ENCODE measurements at places on chromosomes 4 and X.

- DNase-seq: no peak
Observed at GRCh38 chrX:147738265-147738664, 173.5 kb upstream of the FMR1 start.

- no peak for DNase-seq
Observed at GRCh38 chrX:19392703-19393102, 49.0 kb downstream of the PDHA1 start.

GRCh38 chrX:19849464-19850080, 37.8 kb downstream of the SH3KBP1 start:
- peak; percentile 36 for DNase-seq

DNA sequence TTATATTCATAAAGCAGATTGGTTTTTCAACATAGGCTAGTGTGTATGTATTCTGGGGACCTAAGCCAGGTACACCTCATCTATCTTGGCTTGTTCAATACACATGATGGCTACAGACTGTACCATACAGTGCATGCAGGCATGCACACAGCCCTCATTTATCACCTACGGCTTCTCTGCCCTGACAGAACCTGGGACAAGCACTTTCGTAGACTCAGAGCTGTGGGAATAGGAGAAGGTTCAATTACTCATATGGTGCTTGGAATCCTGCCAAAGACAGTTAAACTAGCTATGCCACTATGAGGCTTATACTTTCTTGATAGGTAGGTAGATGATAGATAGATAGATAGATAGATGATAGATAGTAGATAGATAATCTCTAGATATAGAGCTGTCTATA, 457.2 kb downstream of the GALNTL6 start:
- DNase-seq: peak; percentile 2

DNA sequence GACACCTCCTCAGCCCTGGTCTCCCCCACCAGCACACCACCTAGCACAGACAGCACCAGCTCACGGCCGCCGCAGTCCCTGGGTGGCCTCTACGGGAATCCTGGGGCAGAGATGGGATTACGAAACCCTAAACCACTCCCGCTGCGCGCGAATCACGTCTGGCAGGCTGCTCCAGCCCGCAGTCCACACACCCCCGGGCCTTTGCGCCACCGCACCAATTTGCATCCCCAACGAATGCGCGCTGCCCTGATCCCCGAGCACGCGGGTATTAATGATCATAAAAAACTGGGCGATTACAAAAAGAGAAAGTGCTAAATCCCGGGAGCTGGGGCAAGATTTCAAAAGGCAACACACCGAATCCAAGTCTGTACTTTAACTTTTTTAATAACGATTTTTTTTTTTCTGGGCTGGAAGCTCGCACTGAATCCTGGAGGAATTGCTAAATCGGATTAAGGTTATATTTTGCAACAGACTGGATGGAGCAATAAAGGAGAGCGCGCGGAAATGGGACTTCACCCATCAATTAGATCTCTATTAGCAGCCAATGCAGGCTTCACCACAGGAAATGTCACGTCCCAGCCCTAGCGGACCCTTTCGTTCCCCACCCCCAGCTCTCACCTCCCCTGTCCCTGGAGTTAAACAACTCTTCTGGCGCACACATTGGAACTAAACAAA, 69.8 kb upstream of the TMEM33 start:
- peak; percentile 78 for DNase-seq

DNA sequence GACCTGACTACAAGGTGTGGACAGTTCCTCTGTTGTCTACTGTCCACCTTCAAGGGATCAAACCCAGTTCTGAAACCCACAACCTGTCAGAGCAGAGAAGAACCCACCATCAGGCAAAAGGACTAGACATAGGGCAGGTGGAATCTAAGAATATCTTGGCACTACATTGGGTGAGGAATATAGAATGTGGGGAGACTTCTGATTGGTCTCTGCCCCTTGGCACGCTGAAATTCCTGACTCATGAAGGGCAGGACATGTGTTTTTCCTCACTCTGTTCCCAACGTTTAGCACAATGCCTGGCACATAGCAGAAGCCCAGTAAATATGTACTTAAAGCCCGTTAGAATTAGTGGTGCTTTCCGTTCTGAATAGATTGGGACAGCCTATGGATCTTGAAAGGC, 59.3 kb downstream of the TSPAN7 start:
- DNase-seq: no peak

DNA sequence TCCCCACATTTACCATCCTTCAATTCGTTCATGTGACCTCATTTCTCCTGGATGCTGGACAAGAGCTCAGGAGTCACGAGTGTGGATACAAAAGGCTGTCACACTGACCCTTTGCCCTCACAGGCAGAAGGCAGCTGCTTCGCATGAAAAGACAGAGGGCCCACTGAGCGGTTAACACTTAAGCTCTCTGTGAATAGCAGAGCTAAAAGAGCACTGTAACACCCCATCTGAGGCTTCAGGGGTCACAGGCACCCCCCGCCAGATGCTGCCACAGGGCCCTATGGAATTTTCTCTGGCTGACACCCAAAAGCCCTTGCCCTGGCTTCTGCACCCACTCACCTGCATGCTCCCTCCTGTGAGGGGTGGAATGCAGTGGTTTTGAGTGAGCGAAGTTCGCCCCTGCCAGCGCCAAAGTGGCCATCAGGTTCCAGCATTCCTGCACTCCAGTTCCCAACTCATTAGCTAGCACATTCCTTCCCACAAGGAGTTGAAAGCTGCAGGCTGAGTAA, 360.9 kb downstream of the PPP3CA start:
- DNase-seq: peak; percentile 21

GRCh38 chr4:82984459-82984858, 26.2 kb downstream of the LIN54 start:
- DNase-seq: no peak

- DNase-seq: peak; percentile 47
Observed at GRCh38 chrX:10133980-10134676, 22.6 kb upstream of the CLCN4 start.

GRCh38 chr4:123338715-123339114, 57.9 kb upstream of the SPRY1 start:
- no peak for DNase-seq

DNA sequence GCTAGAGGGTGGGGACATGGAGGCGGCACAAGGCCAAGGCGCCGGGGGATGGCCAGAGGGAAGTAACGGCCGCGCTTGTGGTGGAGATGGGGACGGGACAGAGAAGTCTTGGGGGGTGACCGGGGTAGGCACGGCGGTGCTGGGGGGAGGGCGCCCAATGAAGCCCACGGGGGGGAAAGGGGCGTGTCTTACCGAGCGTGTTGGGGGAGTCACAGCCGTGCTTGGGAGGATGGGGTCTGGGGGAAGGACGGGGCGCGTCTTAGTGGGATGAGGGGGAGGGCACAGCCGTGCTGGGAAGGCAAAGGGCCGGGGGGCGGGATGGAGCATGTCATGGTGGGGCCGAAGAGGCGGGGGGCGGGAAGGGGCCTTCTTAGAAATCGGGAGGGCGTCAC, 952 bp downstream of the ARSD start:
- peak; percentile 49 for DNase-seq

GRCh38 chr4:182764642-182765041, 152.5 kb downstream of the DCTD start:
- no peak for DNase-seq

GRCh38 chr4:184889666-184890335, 64.0 kb upstream of the ACSL1 start:
- no peak for DNase-seq

DNA sequence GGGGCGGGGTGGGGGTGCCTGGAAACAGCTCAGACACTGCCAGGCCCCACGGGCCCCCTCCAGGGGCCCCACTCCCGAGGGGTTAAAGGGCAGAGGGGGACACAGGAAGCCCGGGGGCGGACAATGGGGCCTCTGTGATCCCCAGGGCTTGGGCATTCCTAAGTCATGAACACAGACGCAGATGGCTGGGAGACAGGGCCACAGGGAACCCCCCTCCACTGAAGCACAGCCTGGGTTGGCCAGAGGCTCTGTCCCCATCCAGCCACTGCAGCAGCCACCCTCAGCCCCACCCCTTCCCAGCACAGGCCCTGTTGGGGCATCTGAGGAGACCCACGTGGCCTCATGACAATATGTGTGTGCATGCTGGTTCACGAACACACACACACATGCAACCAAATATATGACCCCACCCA, 3.9 kb downstream of the L1CAM start:
- no peak for DNase-seq

DNA sequence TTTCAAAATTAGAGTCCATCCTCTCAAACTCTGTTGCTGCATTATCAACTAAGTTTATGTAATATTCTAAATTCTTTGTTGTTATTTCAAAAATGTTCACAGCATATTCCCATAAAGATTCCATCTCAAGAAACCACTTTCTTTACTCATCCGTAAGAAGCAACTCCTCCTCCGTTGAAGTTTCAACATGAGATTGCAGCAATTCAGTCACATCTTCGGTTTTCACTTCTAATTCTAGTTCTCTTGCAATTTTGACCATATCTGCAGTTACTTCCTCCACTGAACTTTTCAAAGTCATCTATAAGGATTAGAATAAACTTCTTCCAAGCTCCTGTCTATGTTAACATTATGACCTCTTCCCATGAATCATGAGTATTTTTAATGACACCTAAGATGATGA, 216.6 kb upstream of the SLC7A11 start:
- peak; percentile 24 for DNase-seq

- DNase-seq: no peak
Observed at GRCh38 chr4:75715105-75715799, 9.1 kb upstream of the USO1 start.

DNA sequence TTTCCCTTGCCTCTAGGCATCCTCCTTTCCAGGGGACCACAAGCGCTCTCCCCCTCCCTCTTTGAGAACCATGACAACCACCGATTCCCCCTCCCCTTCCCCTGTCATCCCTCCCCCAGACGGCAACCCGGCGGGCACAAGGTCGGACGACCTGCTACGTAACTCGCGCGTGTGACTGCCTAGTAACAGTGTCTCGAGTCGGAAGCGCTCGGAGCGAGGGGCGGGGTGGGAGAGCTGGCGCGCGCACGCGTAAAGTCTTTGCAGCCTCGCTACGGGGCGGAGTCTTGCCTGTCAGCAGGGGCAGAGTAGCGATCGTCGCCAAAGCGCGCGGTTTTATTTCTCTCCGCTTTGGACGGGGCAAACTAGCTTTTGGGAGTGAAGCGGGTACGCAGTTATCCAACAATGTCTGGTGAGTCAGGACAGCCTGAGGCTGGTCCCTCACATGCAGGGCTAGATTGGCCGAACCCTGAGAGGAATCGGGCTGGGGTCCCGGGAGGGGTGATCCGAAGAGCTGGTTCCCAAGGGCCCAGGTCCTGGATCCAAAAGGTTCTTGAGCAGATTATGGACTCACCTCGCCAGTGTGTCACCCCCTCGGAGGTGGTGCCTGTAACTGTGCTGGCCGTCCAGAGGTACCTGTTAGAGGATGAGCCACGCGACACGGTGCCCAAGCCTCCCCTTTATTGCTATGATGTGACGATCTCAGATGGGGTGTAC, at the start of gene RADX:
Gene RADX (plus strand): TSS at position 300 of the 714 bp plus-strand sequence. CDS start 103 bp downstream, at position 403.
- DNase-seq: peak; percentile 77

GRCh38 chr4:56908206-56909085, 746 bp downstream of the REST start:
- peak; percentile 62 for DNase-seq

DNA sequence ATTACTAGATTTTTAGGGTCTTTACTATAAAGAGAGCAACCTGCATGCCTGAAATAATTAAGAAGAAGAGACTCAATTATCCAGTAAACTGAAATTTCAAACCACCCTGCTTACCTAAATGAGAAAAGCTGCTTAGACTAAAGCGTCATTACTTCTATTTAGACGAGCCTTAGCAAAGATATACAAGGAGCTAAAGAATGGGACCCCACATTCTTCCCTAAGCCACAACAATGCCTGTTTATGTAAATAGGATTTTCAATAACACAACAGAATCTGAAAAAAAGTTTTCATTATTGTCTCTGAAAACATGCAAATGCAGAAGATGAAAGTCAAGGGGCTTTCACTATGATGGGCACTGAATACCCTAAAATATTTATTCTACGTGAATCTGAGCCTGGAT, 16.2 kb downstream of the GPC3 start:
- no peak for DNase-seq

GRCh38 chr4:186563761-186564160, 8.4 kb upstream of the MTNR1A start:
- peak; percentile 25 for DNase-seq

DNA sequence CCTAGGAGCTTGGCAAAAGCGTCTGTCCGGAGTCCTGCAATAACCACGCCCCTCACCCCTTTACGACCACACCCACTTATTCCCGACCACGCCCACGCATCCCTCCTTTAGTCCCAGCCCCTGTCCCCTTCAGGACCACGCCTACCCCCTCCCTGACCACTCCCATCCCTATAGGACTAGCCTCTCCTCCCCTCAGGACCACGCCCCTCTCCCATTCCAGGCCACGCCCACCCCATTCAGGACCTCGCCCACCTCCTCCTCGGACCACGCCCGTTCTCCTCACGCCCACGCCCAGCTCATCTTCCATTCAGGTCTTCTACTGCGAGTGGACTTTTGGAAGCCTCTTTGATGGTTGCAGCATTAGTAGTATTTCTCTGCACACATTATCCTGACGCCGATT, 131.2 kb upstream of the STX18 start:
- DNase-seq: peak; percentile 32

DNA sequence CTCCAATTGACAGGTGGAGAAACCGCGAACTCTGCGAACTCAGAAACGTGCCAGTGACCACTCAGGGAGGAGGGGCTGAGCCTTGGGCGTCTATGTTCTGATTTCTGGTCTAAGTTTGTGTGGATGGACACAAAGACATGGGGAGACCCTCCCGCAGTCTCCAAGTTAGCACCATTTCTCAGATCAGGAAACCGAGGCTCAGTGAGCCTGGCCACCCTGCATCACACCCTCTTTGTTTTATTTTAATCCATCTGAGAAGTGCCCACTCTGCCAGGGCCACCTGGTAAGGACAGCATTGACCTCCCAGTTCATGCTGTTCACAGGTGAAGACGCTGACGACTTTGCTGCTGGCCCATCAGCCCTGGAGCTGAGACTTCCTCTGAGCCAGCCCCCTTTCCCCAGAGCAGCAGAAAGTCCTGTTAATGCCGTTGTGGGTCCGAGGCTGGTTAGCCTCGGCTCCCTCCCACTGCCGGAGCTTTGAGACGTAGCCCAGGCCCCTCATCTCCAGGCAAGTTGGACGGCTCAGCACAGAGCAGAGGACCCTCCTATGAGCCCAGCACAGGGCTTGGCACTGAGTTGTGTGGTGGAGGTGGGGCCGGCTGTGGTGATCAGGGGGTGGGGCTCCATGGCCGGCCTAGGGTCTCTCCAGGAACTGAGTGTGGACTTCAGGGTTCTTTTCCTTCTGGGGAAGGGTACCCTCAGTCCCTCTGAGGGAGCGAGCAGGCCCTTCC, 43.7 kb downstream of the PSAPL1 start:
- DNase-seq: no peak
